ENCODE measurements at places on chromosomes 5 and 9.
A peak's percentile ranks its signal among the peaks of the same experiment; 100 is the strongest.

DNA sequence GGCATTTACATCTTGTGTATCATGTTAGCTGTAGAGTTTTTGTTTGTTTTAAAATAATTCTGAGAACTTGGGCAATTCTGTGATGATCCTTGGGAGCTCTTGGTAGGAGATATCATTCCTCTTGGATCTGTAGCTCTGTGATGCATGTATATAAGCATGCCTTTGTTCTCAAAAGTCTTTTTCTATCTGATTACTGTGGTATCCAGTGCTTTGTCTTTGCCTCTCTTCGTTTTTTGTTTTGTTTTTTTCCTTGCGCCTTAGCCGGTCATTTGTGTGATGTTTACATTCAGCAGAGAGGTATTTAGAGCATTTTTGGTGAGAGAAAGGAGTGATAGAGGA is 110.0 kb downstream of the PAM start:
- no peak for DNase-seq

DNA sequence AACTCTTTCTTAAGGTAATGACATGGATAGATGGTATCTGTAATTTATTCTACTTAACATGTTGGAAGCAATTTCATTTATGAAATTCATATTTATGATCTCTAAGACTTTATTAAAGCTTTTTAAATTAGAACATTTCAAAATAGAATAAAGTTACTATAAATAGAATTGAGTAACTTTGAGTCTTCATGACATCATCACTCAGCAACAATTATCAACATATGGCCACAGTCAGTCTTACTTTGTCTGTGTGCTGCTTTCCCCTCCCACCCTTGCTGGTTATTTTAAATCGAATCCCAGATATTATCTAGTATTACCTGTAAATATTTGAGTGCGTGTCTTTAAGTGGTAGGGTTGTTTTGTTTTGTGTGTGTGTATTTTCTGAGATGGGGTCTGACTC is 65.2 kb downstream of the IPO11 start:
- no peak for DNase-seq

DNA sequence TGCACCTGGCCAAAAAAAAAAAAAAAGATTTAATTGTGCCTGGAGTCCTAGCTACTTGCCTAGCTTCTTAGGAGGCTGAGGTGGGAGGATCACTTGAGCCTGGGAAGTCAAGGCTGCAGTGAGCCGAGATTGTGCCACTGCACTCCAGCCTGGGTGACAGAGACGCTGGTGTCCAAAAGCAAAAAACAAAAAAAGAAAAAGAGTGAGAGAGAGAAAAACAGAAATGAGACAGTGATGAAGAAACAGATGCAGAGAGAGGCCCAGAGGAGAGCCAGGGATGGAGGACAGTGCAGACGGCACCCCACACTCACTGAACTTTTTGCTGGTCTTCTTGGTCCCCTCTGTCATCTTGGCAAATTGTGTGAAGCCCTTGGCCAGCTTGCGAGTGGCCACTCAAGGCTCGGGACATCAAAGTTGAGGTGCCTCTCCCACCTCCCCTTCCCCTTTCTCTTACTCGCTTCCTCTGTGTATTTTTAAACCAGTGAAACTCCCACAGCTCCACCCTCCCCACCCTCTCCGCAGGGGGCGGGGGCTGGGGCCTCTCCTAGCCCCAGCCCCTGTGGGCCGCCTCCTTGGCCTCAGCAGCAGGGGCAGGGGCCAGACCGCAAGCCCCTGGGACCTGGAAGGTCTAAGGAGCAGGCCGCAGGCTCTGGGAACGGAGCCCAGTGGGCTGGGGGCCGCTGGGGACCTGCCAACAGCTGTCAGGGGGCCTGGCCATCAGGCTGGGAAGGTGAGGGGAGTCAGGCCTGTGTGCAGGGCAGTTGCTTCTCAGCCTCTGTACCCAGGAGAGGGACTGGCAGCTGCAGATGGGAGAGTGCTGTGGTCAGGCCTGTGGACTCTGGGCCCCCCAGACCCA is at the start of gene SH2D3C:
TSS of gene SH2D3C (minus strand) at position 387 of the 856 bp plus-strand sequence. CDS start at position 348, 39 bp downstream.
- peak; percentile 54 for DNase-seq

GRCh38 chr9:93033531-93033930 is 25.0 kb upstream of the SUSD3 start:
- DNase-seq, result peak; percentile 11

GRCh38 chr5:155834271-155834975 is 492.5 kb upstream of the SGCD start:
- no peak for DNase-seq

- DNase-seq, result no peak
These were observed 30.6 kb upstream of the TLE1 start for GRCh38 chr9:81719972-81720371.

DNA sequence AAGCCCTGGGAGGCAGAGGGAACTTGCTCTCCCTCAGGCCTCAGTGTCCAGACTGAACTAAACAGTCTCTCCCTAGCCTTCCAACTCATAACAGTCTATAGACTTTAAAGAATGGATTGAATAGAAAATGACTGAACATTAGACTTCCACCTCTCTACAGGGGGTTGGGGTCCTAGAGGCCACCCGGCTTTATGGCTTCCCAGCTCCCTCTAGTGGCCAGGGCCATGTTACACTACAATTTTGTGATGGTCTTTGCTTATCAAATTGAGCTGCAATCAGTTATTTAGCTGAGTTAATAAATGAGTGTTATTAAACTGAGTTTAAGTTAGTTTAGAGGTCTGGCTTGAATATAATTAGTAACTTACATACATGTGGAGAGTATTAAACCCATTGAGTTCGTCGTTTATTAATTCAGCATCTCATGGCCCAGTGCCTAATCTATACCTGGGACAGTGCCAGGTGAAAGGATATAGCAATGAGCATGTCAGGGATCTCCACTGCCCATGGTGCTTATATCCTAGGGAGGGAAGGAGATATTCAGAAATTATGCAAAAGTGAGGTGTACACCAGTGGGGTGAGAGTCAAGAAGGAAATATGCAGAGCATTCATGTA is 105.2 kb downstream of the SH3TC2 start:
- no peak for DNase-seq

DNA sequence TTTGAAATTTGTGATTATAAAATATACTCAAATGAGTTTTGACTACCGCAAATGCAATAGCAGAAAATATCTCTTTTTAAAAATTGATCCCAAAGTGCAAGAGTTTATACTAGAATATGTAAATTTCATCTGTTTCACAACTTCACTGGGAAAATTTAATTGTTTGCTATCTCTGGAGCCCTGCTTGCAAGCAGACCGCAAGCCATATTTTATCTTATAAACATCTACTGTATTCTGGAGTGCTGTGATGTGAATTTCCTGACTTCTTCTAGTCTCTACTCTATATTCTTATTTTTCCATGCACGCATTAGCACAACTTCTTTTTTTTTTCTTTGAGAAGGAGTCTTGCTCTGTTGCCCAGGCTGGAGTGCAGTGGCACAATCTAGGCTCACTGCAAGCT is 98.7 kb downstream of the DROSHA start:
- DNase-seq, result no peak

- peak; percentile 41 for DNase-seq
These were observed 366.0 kb downstream of the BRINP1 start for GRCh38 chr9:119003201-119003611.
